NCI-H1694 (cell line): ENCODE measurements at places on chromosomes 12 and 14.

DNA sequence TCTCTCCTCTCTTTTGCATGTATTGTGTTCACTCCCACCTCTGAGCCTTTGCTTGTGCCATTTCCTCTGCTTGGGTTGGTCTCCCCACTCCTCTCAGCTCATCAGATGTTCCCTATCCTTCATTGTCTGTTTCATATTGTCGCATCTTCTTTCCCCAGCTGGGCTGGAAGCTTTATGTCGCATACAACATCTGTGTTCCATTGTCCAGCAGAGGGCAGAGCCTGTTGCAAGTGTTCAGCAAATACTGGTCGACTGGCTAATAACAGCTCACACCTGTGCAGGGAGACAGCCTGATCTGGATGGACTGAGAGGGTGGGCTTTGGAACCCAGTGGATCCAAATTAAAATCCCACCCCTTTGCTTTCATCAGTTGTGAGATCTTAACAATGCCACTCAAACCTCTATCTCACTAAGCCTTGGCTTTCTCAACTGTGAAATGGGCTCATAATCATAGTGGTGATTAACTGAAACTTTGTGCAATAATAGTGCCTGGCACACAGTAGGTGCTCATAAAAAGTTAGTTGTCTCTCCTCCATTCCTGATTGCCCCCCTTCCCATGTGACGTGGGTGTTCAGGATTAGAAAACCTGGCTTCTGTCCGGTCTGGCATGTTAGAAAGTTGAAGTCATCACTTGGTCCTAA, 75.8 kb downstream of the RIN3 start:
- DNase-seq = no peak

DNA sequence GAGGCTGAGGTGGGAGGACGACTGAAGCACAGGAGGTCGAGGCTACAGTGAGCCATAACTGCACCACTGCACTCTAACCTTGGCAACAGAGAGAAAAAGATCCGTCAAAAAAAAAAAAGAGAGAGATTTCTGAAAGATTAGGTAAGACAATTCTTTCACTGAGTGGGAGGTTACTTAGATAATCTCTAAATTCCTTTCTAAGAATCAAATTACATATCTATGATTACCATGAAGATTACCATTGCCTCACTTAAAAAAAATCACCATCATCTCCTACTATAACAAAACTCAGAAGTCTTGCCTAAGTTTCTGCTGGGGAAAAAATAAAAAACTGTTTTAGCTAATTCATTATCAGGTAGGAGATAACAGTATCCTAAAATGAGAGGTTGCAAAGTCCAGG, 366.7 kb downstream of the DUSP6 start:
- no peak for DNase-seq

DNA sequence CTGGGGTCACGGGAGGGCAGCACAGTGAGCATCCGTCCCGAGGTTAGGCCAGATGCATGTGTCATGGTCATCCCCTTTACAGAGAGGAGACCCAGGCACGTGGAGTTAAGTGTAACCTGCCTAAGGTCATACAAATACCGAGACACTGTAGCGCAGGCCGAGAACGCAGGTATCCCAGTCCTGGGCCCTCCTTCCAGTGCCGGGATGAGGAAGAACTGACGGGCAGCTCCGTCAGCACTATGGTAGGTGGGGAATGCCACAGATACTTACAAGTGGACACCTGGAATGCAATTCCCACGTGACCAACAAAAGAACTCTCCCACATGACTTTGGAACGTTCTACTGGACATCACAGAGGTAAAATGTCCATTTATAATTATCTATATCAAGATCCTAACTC, 8.7 kb upstream of the TMEM229B start:
- no peak for DNase-seq

GRCh38 chr12:29455087-29455486, 42.4 kb downstream of the OVCH1 start:
- DNase-seq = no peak
